ENCODE measurements at places on chromosomes 4 and X. TPM values are rescaled to one million over a fixed set of nuclear protein-coding genes. Genes with fewer than 3 reads are reported as not detected.

Gene BCORL1
- total RNA-seq = 10.0 TPM

Gene GPRASP2
- 7.3 TPM for total RNA-seq

DNA sequence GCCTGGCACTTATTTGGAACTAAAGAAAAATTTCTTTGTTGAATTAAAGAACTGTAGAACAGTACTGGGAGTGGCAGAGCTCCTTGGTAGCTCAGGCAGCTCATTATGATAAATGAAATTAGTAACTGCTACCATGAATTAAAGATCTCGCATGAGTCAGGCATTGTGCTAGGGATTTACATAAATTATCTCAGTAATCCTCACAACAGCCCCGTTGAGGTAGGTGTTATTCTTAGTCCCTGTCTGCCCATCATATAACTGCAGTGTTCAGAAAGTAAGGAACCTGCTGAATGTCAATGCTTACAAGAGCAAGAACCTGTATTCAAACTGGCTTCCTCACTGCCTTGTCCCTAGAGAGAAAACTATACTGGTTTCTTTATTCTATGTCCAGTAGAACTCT, 108.3 kb downstream of the NLGN4X start:
- no peak for DNase-seq

DNA sequence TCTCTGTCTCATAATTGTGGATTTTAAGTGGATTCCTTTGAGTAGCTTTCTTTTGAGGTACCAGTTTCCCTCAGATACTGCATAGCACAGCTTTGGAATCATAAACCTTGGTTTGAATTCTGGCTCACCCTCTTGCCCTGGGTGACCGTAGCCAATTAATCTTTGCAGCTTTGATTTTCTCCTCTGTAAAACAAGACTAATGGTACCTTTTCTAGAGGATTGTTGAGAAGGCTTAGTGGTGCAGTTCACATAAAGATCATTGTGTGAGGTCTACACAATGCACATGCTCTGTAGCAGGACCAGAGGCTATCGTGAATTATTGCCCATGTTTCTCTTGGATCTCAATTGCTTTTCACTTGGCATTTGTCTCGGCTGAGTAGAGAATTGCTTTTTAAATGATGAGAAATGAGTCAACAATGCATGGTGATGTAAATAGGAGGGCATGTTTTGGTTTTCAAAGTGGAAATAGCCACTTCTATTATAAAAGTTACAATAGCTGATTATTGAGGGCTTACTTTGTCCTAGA, 47.9 kb downstream of the TMEM131L start:
- no peak for DNase-seq

- no peak for DNase-seq
These were observed 16.8 kb downstream of the APOO start for GRCh38 chrX:23890933-23891332.

- DNase-seq = peak; percentile 21
These were observed 88.6 kb upstream of the DHRSX start for GRCh38 chrX:2589186-2590020.

Gene HS3ST1
- total RNA-seq = 6.0 TPM

GRCh38 chr4:77376788-77377460, 219.9 kb downstream of the CCNG2 start:
- no peak for DNase-seq

- DNase-seq = no peak
These were observed 14.1 kb upstream of the CD99 start for GRCh38 chrX:2676794-2677675.

- no peak for DNase-seq
These were observed 30.0 kb upstream of the RASSF6 start for GRCh38 chr4:73650250-73650649.

DNA sequence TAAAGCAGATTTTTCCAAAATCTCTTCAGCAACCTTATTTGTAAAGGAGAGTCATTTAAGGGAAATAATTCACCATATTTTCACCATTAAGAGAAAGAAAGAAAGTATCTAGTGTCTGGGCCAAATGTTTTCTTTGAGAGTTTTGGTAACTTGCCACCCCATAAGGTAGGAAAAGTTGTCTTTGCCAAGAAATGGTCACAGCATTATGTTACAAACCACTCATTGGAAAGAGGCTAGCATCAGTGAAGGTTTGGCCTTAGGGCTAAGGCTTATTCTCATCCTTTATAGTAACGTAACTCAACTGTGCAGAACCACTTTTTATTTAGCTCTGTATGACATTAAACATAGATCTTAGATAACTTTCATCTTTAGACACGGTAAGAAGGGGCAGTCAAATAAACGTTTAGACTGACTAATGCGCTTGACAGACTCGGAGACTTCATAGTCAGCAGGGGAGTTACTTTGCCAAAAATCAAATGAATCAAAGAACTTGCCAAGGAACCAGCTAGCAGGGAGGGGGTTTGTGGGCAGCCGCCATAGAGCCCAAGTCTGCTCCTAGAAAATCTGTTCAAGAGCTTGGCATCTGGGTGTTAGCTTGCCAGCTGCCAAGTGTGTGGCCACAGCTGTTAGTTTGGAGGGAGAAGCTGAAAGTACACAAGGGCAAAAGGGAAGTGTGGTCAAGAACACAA, 182.8 kb upstream of the GRID2 start:
- no peak for DNase-seq

Gene ASB9
- 1.2 TPM for total RNA-seq

- no peak for DNase-seq
These were observed 50.3 kb downstream of the GASK1B start for GRCh38 chr4:158122501-158122900.

Gene CFAP47
- not detected for total RNA-seq

DNA sequence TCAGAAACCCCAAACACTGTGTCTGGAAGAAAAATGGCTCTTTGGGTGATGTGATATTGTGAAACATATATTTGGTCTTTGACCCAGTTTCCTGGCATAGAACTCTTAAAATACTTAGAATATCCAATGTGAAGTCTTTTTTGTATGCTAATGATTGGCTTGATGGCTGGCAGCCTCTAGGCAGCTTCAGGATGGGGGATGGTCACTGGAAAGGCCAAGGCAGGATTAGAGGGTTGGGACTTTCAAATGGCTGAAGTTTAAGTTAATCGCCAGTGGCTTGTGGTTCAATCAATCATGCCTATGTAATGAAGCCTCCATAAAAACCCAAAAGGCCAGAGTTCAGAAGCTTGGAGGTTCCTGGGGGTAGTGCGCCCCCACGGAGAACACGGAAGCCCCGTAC, 33.5 kb upstream of the ESX1 start:
- no peak for DNase-seq
